ENCODE measurements at places on chromosomes 13 and 19.
A peak's percentile ranks its signal among the peaks of the same experiment; 100 is the strongest.

- DNase-seq = peak; percentile 45
Observed at GRCh38 chr13:26785838-26786630, 25.4 kb upstream of the GPR12 start.

DNA sequence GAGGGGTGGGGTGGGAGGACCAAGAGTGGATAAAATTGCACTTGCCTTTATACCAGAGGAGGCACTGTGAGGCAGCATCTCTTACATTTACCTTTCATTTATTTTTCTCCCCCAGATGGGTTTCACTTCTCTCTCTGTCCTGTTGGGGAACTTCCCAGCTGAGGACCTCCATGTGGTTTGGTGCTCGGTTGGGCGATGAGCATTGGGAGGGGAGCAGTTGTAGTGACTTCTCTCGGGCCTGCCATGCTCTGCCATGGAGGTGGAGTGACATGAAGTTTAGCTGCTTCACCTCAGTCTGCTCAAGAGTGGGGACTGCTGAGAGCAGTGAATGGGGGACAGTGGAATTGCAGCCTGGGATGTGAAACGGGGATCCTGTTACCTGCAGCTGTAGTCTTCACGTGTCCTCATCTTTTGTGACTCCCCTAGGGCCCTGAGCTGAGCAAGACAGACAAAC is 23.1 kb upstream of the CXCL17 start:
- no peak for DNase-seq

GRCh38 chr19:10964903-10965302 is 4.1 kb downstream of the SMARCA4 start:
- no peak for DNase-seq

DNA sequence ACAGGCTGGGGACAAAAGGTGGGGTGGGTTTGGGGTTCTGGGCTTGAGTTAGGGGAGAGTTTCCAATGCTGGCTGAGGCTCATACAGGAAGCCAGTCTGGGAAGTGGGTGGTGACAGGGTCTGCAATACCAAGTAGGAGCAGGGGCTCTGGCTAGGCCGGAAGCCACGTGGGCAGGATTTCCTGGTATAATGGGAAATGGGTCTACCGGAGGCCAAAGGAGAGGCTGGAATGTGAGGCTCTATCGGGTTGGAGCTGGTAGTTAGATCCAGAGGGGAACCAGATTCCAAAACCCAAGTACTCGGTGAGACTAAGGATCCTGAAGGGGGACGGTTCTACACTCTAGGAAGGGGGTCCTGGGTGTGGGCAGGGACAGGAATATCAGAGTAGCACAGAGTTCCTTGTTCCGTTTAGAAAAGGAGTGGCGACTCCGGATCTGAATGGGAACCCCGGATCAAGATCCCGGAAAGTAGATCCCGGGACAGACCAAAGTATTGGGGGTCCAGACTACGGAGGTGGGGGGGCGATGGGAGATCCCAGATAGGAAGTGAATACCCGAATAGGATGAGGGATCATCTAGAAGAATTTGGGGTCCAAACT is 802 bp downstream of the CDC37 start:
- DNase-seq = no peak

GRCh38 chr13:95361686-95362085 is 60.4 kb upstream of the ABCC4 start:
- no peak for DNase-seq

GRCh38 chr19:4547303-4548237 is 7.7 kb upstream of the LRG1 start:
- DNase-seq = no peak

DNA sequence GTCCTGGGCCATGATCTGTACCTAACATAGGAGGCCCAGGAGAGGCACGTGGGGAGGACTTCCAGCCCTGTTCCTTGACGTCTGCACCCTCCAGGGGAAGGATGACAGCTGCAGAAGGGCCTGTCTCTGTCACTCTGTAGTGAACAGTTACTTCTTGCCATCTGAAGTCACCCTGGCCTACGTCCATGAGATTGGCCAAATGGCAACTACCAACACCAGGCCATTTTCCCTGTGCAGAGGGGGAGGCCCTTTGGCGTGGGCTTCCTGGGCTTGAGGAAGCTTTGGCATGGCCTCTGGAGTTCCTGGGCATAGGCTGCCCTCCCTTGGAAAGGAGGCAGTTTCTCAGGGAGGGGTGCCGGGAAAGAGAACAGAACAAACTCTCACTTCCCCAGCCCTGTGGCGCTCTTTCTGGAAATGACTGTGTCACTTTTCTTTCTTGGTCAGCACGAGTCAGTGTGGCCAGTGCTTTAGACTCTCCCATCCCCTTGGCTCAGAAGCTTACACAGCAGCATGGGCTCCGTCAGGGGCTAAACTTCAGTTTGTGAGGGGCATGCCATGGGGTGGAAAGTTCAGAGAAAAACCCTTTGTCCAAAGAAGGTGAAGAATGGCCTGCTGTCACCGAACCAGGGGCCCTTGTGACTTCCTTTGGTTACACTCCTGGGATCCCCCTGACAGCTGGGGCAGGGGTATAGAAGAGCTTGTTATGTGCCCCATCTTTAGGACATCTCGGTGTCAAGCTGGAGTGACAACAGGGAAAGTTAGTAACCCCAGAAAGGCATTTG is 5.3 kb downstream of the CARM1 start:
- no peak for DNase-seq

- DNase-seq = no peak
Observed at GRCh38 chr19:9641810-9642209, 20.8 kb upstream of the ZNF561 start.

- DNase-seq = no peak
Observed at GRCh38 chr13:47478985-47479384, 522.1 kb downstream of the SUCLA2 start.

GRCh38 chr13:85366759-85367417 is 432.3 kb downstream of the SLITRK6 start:
- no peak for DNase-seq

GRCh38 chr13:110338441-110339101 is 31.5 kb downstream of the COL4A2 start:
- DNase-seq = no peak

GRCh38 chr13:30319130-30319529 is 11.8 kb upstream of the KATNAL1 start:
- no peak for DNase-seq

DNA sequence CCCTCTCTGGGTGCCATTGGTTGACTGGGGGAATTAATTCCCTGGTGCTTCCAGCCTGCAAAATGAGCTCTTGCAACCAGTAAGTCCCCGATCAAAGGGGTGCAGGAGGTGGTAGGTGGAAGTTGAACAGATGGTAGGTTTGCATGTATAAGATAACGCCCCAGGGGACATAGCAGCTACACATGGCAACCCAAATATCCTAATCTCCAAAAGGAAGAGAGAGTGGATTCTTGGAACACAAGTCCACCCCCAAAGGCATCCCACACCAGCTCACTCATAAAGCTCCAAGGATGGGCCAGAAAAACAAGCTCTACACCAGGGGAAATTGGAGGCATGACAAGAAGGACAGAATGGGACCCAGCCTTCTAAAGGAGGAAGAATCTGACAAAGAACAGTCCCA is 4.8 kb downstream of the CD209 start:
- no peak for DNase-seq

GRCh38 chr13:27954406-27954851 is 14.7 kb downstream of the CDX2 start:
- no peak for DNase-seq

GRCh38 chr13:78197231-78197630 is 278.6 kb upstream of the EDNRB start:
- DNase-seq = no peak

- DNase-seq = no peak
Observed at GRCh38 chr13:66113882-66114526, 1116.1 kb downstream of the PCDH9 start.

DNA sequence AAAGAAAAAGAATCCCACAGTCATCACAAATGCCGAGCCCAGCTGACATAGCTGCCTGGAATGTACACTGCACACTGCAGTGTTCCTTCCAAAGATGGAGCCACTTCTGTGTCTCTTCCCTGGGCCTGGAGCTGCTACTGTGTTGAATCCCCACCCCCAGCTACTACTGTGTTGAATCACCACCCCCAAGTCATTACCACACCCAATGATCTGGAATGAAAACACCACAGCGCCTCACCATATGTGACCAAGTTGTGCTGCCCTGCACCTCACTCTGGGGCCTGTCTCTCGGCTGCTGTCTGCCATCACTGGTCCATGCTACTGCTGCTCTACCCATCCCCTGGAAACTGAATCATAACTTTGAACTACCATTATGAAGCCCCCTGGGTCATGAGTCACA is 861.2 kb downstream of the UQCRFS1 start:
- DNase-seq = no peak

GRCh38 chr13:63107179-63107943 is 1691.7 kb upstream of the PCDH20 start:
- no peak for DNase-seq

DNA sequence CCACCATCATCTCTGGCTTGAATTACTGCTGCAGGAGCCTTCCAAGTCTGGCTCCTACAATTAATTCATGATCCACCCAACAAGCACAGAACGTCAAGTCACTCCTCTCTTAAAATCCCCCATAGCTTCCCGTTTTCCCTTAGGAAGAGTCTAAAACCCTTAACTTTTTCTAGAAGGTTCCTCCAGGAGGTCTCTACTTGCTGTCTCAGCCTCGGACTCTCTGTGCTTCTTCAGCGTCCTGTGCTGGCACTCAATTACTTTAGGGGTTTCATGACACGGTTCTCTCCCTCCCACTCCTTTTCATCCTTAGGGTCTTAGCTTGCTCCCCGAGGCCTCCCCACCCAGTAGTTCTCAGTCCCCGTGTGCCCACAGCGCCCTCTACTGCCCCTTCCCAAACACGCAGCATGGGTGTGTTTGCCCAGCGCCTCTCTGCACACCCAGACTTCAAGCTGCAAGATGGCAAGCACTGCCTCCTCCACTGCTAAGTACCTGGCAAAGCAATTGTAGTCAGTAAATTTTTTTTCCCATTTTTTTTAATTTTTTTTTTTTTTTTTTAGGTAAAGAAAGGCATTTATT is 25.8 kb upstream of the MAP3K10 start:
- peak; percentile 64 for DNase-seq

DNA sequence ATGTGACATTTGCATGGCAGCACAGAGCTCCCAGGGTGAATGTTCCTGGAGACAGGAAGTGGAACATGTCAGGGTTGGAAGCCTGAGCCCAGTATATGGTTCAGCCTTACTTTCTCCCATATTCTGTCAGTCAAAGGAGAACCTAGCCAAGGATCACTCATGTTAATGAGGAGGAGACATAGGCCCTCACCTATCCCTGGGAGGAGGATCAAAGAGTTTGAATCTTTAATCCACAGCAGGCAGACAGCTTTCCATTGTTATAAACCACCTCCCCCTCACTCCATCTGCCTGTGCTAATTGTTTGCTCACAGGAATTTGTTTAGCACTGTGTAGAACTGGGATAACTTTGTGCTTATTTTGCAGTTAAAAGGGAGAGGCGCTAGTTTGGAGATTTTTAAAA is 1069.1 kb downstream of the EFNB2 start:
- no peak for DNase-seq

DNA sequence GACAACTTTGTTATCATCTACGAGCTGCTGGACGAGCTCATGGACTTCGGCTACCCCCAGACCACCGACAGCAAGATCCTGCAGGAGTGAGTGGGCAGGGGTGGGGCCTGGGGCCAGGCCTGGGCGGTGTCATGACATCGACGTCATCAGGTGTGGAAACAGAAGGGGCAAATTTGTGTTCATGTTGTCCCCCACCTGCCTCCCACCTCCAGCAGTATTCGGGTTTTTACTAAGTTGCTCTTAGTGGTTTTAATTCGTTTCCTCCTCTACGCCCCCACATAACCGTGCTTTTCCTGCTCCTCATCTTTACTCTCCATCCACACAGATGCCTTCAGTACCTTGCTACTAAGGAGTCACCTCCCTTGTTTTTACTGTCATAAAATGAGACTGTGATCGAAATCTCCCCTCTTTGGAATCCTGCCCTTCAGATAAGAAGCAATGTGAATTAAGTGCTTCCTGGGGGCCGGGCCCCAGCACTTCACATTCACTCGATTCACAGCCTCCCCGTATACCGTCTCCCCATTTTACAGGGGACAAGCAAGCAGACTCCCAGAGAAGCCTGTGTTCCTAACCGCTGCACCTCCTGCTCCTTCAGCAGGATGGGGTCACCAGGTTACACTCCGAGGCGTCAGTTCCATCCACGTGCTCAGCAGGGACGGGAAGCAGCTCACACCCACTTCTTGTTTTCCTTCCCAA is 10.5 kb downstream of the AP1M1 start:
- DNase-seq = no peak

- DNase-seq = no peak
Observed at GRCh38 chr13:72074663-72075062, 207.7 kb upstream of the DACH1 start.

- no peak for DNase-seq
Observed at GRCh38 chr13:34046457-34046856, 228.5 kb downstream of the RFC3 start.

GRCh38 chr13:98108341-98108740 is 34.6 kb upstream of the FARP1 start:
- no peak for DNase-seq

DNA sequence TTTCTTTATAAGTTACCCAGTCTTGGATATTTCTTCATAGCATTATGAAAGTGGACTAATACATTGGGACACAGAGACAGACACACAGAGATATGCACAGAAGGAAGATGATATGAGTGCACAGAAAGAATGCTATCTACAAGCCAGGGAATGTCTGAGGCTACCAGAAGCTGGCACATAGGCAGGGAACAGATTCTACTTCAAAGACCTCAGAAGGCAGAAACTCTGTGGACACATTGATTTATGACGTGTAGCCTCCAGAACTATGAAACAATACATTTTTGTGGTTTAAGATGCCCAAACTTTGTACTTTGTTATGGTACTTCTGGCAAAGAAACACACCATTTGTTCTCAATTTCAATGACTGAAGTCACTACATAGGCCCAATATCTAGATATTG is 556.7 kb downstream of the PCDH9 start:
- no peak for DNase-seq

DNA sequence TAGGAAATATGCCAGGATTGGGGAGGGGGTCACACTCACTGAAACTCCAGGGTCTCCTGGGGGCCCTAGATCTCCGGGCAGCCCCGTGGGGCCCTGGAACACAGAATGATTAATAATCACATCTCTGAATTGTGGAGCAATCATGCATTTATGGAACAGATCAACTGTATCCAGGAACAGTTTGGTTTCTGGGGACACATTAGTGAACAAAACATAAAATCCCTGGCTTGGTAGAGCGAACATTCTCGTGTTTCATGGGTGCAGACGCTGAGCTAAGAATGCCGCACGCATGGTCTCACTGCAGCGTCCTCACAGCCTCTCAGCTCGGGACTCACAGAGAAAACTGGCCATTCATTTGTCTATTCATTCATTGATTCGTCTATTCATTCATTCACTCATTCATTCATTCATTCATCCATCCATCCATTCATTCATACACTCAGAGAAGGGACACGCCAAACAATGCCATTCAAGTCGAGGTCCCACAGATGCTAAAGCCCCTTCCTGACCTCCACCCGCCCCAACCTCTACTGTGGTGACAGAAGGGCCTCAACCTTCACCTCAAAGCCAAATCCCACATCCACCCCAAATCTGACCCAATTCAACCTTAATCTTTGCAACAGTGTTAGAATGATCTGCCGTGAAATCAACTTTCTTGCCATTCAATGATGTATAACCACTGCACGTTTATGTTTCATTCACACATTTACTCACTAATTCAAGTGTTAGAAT is 35.0 kb upstream of the OLFM2 start:
- no peak for DNase-seq

GRCh38 chr13:39455521-39456175 is 147.3 kb downstream of the LHFPL6 start:
- DNase-seq = no peak

- no peak for DNase-seq
Observed at GRCh38 chr19:37218592-37218935, 550 bp downstream of the ZNF383 start.

All from stimulated activated CD4-positive, alpha-beta T cell treated with anti-CD3 and anti-CD28 coated beads, Interleukin-2, amount 100 ng/mL, for 48 hours (primary cell).